ENCODE measurements at places on chromosomes 4 and X. TPM values are rescaled to one million over a fixed set of nuclear protein-coding genes. Genes with fewer than 3 reads are reported as not detected.

The ELK1 gene
- 21.8 TPM for total RNA-seq

The SPOCK3 gene
- 47.5 TPM for total RNA-seq

The MXD4 gene
- total RNA-seq: 42.7 TPM

The HPRT1 gene
- total RNA-seq: 5.3 TPM

The TEX11 gene
- total RNA-seq: not detected

The CWH43 gene
- not detected for total RNA-seq

The SRPX2 gene
- total RNA-seq: 9.4 TPM

The HSD17B13 gene
- 0.26 TPM for total RNA-seq

The CA5B gene
- total RNA-seq: 35.8 TPM

The FDCSP gene
- not detected for total RNA-seq

Data from uterus (tissue), 4 donors.